Stimulated activated CD8-positive, alpha-beta memory T cell treated with anti-CD3 and anti-CD28 coated beads, Interleukin-7, amount 100 ng/mL, for 1 hour (primary cell): ENCODE measurements at places on chromosomes 4 and X.

DNA sequence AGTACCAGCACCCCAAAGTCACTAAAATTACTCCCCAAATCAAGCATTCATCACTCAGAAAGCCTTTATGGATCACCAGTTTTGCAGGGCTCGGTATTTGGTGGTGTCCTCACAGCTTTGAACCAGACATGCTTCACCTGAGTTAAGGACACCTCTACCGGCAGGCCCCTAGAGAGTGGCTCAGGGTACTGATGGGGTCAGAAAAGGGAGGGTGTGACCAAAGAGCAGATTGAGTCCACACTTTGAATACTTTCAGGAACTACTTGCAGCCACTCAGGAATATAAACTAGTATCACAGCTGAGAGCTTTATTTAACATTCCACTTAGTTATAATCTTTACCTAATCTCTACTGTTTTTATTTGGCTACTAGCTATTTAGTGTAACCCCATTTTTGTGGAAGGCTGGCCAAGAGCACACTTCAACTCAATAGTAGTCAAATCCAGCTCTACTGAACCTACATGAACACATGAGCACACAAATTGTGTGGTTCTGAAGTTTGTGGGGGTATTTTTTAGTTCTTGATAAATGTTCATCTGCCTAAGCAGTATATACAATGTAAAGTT, 109.6 kb upstream of the SPRY1 start:
- DNase-seq, result no peak

DNA sequence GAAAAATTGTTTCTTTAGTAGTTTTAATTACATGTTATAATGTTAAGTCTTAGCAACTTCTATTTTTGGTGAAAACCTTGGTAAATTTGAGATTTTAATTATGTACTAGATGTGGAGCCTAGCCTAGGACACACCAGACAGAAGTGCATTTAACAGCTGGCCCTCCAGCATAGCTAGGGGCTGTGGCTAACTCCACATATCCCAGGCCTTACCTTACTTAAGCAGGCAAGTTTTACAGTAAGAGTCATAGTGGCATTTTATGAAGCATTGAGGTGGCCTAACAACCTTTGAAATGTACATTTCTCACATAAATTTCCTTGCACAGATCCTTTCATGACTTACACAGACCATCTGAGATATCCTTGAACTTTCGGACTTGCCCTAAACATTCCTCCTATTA, 71.6 kb upstream of the C4orf54 start:
- no peak for DNase-seq

DNA sequence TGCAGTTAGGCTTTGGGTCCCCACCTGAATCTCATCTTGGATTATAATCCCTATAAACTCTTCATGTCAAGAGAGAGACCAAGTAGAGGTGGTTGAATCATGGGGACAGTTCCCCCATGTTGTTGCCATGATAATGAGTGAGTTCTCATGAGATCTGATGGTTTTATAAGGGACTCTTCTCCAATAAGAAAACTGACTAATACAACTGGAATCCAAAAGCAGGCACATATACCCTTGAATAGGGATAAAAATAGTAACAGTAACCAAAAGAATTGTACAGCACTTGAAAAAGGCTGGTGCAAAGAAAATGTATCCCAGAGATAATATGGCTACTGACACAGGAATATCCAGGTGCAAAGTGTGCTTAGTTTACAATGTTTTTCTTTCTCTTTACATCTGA, 351.5 kb upstream of the MAD2L1 start:
- DNase-seq, result no peak

GRCh38 chrX:149871940-149872339, 9.0 kb upstream of the MAGEA8 start:
- DNase-seq, result peak; percentile 32

DNA sequence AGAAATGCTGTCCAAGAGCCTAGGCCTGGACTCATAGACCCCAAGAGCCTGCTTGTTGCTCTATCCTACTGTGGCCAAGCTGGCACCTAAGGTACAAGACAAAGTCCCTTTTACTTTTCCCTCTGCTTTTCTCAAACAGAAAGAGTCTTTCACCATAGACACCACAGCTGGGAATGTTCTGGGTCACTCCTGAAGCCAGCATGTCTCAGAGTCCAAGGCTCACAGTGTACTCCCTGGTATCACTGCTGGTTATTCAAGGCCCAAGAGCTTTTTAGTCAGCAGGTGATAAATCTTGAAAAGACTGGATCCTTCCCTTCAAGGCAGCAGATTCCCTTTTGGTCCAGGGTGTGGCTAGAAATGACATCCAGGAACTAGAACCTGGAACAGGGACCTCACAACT, 328.8 kb downstream of the IQCM start:
- DNase-seq, result no peak

GRCh38 chr4:87087420-87087819, 133.0 kb downstream of the KLHL8 start:
- no peak for DNase-seq

DNA sequence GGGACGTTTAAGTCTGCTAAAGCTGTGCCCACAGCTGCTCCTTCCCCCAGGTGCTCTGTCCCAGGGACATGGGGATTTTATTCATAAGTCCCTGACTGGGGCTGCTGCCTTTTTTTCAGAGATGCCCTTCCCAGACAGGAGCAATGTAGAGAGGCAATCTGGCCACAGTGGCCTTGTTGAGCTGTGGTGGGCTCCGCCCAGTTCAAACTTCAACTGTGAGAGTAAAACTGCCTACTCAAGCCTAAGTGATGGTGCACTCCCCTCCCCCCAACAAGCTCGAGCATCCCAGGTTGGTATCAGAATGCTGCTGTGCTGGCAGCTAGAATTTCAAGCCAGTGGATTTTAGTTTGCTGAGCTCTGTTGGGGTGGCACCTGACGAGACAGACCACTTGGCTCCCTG, 1371.4 kb downstream of the ADGRL3 start:
- DNase-seq, result no peak

GRCh38 chrX:153684467-153685155, 3.1 kb upstream of the SLC6A8 start:
- no peak for DNase-seq

- DNase-seq, result no peak
These were observed 120.2 kb upstream of the PDE5A start for GRCh38 chr4:119748853-119749252.

- no peak for DNase-seq
These were observed 76.5 kb upstream of the BCOR start for GRCh38 chrX:40174001-40174853.

DNA sequence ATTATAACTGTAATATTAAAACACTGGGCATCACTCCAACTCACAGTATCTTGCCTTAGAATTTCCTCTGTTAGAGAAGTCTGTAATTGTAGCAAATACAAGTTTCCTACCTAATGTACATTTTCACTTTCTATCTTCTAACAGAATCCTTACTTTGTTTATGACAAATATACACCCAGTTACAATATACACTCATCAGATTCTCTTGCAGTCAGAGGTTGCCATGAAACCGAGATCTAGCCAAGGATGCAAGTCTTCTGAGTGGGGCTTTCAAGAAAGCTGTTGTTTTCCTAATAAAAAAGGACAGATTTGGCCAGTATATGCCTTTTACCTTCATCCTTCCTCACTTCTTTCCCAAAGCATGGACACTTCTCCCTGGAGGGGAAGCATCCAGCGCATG, 228.9 kb downstream of the SCFD2 start:
- no peak for DNase-seq

DNA sequence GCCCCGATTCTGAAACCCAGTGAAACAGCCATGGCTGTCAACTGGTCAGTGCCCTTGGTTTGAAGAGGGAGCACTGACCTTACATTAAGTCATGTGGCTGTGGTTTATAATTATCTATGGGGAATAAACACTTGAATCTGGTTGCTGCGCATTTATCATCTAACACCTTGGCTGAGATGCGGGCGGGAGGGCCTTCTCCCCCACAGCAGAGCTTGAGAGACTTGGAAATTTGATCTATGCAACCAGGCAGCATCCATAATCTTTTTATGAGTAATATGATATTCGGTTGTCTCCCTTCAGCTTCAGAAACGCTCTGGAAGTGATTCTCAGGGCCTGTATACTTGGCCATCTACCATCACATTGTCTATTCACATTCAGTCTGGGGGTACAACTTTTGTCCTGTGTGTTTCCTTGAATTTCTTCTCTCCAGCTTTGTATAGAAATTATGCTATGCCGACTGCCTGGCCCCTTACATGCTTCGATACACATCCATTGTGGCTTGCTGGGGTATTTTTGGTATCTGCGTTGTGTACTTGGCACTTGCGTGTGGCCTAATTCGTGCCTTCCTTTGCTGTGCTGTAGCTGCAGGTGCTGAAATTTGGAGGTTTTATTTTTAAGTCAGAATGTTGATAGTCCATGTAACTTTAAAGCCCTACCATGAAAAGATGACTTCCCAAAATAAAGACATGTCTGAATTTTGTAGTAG, 321.6 kb downstream of the ARHGAP10 start:
- no peak for DNase-seq

DNA sequence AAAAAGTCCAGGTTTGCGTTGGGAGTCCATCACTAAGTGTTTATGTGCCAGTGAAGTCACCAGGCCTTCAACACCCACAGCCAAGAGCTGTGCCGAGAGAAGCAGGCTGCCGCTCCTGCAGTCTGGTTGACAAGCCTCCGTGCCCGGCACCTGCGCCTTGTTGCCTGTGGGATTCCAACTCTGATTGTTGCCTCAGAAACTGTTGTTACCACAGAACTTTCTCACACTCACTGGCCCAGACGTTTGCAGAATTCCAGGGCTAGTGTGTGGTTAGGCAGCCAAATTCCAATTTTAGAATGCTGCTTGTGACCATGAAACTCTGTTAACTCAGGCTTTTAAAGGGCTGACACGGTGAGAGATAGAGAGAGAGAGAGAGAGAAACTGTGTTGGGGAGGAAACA, 119.5 kb upstream of the LIMCH1 start:
- DNase-seq, result no peak

- DNase-seq, result no peak
These were observed 52.1 kb downstream of the ZNF157 start for GRCh38 chrX:47422444-47422843.

DNA sequence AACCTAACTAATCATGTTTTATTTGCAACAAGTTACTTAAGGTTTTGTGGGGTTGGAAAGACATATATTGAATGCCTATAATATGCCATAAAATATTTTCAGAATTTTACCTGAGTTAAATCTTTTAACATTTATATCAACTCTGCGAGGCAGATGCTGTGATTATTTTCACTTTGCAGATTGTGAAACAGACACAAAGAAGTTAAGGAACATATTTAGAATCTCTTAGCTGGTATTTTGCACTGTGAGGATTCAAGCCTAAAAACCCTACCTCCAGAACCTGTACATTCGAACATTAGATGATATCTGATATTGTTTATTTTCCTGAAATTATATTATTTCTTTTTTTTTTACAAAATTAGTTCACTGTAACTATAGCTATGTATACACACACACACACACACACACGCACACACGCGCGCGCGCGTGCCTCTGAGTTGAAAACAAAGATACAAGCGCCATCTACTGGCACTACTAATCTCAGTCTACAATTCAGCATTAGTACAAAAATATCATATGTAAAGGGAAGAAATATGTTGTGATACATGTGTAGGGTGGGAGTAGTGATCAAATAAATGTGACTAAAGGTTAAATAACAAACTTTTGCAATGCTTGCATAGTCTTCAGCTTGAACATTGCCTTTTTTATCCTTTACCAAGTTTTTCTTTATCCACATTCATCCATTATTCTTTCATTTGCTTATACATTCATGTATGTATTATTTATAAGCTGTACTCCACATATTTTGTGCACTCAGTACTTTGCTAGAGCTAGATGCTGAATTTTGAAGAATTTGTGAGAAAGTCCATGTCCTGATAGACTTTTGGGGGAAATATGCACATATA, 61.5 kb downstream of the ANXA10 start:
- DNase-seq, result peak; percentile 20

DNA sequence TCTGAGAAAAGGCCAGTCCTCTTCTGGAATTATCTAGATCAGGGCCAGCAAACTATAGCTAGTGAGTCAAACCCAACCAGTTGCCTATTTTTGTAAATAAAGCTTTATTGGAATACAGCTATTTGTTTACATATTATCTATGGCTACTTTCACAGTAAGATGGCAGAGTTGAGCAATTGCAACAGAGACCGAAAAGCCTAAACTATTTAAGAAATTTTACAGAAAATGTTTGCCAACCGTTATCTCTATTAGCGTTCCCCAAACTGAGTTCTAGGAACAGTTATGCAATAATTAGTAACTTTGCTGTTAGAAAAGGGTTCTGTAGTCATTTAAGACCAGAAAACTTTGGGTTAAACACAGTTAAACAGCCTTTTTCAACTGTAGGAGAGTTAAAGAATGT, 10.5 kb downstream of the TEX13B start:
- no peak for DNase-seq

- no peak for DNase-seq
These were observed 482.9 kb downstream of the NAF1 start for GRCh38 chr4:162683659-162684370.

DNA sequence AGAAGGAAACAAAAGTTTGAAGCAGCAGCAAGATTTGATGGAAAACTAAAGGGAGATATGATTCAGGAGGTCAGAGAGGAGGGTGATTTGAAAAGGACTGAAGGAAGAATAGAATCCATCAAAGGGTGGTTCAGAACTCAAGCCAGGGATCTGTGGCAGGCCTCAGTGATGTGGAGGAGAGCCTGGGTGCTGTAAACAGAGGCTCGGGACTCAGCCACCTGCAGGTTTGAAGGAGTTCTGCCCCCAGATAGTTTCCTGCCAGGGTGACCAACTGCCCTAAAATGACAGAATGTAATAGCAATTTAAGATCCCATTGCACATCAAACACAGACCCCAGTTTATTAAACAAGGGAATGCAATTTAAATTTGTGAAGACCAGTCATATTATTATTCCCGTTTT, 204.0 kb upstream of the FAT1 start:
- no peak for DNase-seq

GRCh38 chr4:189804894-189805293, 135.8 kb upstream of the FRG1 start:
- no peak for DNase-seq

GRCh38 chrX:21986596-21986995, 45.5 kb upstream of the PHEX start:
- no peak for DNase-seq
